Muscle of leg (tissue), 16 donors: ENCODE measurements at places on chromosomes 6 and 20.
A peak's percentile ranks its signal among the peaks of the same experiment; 100 is the strongest.

DNA sequence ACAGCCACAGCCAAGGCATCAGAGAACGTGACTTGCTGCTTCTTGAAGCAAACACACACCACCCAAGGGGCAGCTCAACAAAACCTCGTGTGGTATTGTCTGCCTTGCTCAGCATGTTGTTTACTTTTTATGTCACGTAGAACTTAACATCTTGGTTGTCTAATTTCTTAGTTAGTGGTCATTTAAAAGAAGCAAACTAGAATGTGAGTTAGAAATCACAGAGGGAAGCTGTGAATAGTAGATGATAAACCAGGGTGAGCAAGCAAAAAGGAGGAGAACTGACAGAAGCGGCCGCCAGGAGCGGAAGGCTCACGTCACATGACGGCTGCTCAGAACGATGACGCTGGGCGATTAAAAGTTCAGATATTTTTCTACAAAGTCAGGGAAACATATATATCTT, 51.5 kb upstream of the KIF25 start:
- DNase-seq, result no peak

GRCh38 chr6:102154874-102155273, 761.4 kb downstream of the GRIK2 start:
- peak; percentile 0 for DNase-seq

GRCh38 chr6:147057705-147058342, 146.4 kb upstream of the STXBP5 start:
- no peak for DNase-seq

GRCh38 chr20:33725607-33726264, 5.6 kb upstream of the PXMP4 start:
- DNase-seq, result no peak

DNA sequence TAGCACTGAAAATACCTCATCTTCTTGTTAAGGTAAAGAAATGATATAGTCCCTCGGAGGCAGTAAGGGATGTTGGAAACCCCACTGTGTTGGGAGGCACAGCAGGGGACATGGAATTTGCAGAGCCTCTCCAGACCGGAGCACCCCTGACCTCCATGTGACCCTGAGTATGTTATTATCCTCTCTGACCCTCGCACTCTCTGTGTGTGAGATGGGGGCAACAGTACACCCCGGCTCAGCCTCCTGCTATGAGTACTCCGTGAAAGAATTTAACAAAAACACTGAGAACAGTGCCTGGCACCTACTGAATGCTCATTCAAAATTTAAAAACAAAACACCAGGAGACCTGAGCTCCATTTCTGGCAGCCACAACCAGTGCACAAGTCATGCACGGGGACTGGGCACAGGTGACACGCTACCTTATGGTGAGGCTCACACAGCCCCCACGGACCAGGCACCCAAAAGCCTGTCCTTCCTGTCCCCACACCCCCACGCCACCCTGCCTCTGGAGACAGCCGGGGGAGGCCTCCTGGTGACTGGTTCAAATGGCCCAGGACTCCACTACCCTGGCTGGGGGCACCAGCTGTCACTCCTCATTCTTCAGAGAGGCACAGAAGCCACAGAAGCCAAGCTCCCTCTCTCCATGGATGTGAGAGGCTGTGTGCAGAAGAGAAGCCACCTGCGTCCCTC, 6.1 kb downstream of the NINL start:
- no peak for DNase-seq

DNA sequence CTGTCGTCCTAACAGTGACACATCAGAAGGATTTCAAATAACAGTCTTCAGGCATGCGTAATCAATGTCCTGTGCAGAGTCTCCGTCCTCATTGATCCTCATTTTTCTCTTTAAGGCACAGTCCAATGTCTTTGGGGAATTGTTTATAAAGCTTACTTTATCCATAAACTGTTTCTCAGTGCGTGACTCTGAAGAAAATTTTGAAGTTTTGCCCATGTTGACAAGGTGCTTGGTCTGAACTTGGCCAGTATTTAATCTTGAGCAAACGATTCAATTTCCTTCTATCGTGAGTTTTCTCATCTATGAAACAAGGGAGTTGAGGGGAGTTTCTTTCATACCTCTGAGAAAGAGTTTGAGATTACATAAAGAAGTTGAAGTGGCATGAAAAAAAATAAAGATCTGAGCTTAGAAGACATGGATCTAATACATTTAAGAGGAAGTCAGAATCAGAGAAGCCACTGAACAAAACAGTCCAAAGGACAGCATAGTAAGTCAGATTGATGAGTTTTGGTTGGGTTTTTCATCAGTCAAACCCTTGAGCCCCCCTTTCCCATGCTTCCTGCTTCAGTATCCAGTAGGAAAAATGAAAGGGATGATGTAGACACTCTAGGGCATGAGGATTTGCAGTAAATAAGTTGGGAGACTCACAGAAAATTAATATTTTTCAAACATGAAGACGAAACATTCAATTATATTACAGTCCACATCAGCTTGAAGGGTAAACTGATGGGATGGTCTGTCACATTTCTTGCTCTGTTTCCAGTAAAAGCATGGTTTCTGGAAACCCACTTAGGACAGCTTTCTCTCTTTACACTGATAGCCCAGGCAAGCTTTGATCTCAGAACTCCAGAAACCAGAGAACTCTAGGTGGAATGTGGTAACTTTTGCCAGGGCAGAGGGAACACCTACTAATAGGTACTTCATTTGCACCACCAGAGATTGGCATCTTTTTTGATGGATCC, 8.1 kb downstream of the EDN1 start:
- no peak for DNase-seq

DNA sequence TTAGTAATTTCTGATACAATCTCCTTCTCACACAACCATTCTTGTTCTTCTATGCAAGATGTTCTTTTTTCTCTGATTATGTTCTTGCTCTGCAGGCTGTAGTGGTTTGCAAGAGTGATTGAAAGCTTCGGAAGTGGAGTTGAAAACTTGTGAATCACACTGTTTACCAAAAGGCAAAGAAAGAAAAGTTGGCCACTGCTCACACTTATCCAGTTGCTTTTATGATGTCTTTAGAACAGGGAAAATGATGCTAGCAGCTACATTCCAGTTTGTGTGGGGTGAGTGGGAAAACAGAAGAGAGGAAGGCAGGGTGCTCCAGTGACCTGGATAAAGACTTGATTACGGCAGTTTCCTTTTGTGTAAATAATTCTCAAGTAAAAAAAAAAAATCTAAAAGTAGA, 583.3 kb downstream of the TENT5A start:
- DNase-seq, result peak; percentile 33

GRCh38 chr6:107841275-107841670, 17.2 kb upstream of the SCML4 start:
- peak; percentile 14 for DNase-seq

- DNase-seq, result no peak
Measured at GRCh38 chr20:51198238-51198637, 175.3 kb upstream of the KCNG1 start.

DNA sequence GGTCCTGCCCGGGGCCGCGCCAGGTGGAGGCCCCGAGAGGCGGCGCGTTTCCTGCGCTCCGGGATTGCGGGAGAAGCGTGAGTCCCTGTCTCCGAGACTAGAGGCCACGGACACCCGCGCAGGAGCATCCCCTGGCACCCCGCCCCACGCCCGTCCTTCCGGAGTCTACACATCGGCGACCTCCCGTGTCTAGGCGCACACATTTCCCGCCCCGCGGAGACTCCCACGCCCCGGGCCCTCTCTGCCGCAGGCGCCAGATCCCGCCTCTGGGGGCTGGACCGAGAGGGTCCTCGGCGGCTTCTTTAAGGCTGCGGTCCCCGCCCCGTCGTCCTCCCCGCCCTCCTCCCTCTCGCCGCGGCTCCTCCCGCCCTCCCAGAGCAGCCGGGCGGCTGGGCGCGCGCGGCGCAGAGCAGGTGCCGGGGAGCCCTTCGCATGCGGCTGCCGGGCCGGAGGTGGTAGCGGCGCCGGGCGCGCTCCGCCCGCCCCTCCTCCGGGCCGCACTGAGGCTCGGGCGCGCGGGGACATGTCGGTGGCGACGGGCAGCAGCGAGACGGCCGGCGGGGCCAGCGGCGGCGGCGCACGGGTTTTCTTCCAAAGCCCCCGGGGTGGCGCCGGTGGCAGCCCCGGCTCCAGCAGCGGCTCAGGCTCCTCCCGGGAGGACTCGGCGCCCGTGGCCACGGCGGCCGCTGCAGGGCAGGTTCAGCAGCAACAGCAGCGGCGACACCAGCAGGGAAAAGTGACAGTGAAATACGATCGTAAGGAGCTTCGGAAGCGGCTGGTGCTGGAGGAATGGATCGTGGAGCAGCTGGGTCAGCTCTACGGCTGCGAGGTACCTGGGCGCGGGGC, at the start of gene PPP1R14C:
Gene PPP1R14C, plus strand, starts transcription at position 375 of the 846 bp plus-strand sequence. Its CDS starts 149 bp downstream, at position 524.
- DNase-seq, result peak; percentile 67

GRCh38 chr20:40728470-40728869, 39.4 kb upstream of the MAFB start:
- no peak for DNase-seq

GRCh38 chr6:77373955-77374354, 89.3 kb downstream of the HTR1B start:
- no peak for DNase-seq

- DNase-seq, result no peak
Measured at GRCh38 chr20:23540624-23541023, 27.7 kb downstream of the CST9L start.
